Activated CD8-positive, alpha-beta memory T cell treated with anti-CD3 and anti-CD28 coated beads for 1 hour (primary cell): ENCODE measurements at places on chromosomes 5 and 9.

DNA sequence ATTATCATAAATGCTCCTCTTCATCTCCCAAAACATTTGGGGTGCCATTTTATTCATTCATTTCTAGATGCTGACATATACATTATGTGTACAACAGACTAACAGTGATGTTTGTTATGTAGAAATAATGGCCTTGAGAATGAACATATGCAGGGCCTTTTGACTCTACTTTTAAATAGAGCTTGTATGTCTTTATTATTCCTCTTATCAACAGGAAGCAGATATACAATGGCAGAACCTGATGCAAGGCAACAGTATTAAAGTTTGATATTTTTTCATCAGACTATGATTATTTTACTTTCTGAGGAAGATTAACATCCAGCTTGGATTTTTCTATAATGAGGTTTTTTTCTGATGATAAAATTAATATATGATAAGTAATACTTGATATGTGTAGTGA lies 44.1 kb downstream of the SNX18 start:
- no peak for DNase-seq

GRCh38 chr5:39422036-39422606 lies 2.7 kb downstream of the DAB2 start:
- no peak for DNase-seq

DNA sequence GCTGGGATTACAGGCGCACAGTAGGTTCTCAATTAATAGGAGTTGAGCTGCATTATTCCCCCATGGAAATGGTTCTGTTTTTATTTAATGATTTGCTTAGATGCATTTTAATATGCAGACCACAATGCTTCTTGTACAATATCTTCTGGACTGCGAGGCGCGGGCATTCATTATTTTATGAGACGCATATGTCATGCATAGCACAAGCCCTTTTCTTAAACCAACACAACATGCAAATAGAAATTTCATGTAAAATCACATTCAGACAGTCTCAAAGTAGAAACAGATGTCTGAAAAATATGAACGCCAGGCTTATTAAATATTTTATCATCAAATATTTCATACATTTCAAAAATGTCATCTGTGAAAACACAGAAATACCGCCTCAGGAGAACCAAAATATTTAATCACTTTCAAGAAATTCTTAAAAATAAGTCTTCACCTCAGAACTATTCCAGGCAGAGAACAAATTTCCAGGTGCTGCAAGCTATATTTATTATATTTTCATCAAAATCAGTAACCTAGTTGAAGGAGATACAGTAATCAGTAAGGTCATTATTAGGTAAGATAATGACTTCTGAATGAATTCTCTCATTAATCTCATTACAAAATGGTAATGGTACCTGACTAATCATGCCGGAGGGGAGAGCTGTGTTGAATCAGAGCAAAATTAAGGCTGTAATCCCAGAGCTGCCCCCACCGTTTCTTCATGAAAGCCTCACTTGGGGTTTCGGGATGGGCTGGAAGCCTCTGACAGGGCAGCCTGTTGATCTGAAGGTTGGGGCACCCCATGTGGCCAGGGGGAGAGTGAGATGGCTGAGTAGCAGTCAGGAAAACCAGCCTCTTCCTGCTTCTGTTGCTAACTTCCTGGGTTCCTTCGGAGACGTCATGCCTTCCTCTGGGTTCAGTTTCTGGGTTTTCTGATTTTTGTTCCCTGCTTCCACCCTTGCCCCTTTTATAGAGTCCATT lies 133.9 kb upstream of the ZNF618 start:
- DNase-seq: no peak

GRCh38 chr9:33103501-33104281 lies 27.2 kb upstream of the SMU1 start:
- DNase-seq: no peak

DNA sequence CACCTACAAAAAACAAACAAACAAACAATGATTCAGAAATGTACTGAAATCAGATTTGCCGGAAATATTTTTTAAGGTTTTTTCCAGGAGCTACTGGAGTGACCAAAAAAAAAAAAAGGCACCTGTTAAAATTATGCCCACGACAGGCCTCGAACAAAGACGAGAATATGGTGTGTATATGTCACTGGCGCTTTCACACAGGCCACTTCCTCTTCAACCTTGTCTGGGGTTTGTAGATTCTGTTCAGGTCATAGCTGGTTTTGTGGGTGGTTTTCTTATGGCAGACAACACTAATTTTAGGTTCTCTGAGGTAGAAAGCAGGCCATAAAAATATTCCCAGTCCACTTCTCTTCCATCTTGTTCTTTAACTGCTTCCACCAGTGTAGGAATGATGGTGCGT lies 7.0 kb downstream of the NDUFB6 start:
- DNase-seq: no peak

GRCh38 chr5:108315829-108316228 lies 66.1 kb downstream of the FBXL17 start:
- DNase-seq: no peak

- no peak for DNase-seq
Observed at GRCh38 chr5:156543348-156544145, 216.6 kb downstream of the SGCD start.

- no peak for DNase-seq
Observed at GRCh38 chr5:10521466-10522223, 42.2 kb upstream of the ANKRD33B start.

GRCh38 chr5:53110156-53110555 lies 599 bp upstream of the MOCS2 start:
- peak; percentile 5 for DNase-seq

- no peak for DNase-seq
Observed at GRCh38 chr5:142661143-142661542, 24.7 kb downstream of the FGF1 start.

GRCh38 chr5:96649681-96650540 lies 12.3 kb upstream of the CAST start:
- DNase-seq: no peak

DNA sequence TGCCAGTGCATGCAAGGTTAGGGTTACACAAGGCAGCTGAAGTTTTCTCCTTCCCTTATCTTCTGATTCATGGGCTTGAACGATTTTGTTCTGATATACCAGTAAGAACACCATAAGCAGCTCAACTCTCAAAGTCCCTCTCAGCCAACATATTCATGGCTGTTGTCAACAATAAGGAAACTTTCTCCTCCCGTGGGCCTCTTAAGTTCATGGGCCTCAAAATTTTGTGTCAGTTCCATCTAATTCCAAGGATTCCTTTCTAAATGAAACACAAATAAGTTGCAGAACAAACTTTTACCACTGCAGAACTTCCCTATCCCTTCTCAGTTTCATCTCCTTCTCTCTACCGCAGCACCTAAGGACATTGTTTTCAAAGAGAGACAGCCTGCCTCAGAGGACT lies 23.6 kb upstream of the CAST start:
- DNase-seq: no peak

GRCh38 chr5:142971303-142972013 lies 201.3 kb downstream of the ARHGAP26 start:
- DNase-seq: no peak

DNA sequence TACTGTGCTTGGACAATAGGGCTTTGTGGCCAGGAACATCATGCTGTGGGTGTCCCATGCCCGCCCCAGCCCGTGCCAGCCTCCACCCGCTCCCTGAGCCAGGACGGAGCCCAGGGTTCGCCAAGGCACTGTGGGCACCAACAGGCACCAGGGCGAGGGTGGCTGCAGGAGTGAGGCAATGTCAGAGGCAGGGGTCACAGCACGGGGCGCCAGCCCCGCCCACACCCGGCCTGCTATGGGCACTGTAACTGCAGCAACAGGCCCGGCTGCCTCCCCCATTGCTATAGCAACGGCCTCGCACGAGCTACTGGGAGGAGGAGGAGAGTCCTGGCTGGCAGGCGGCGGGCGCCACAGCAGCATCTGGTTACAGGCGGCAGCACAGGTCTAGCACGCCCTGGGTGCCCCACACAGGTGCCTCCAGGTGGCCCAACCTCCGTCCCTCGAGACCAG lies 2.5 kb downstream of the ABCA2 start:
- no peak for DNase-seq

- DNase-seq: no peak
Observed at GRCh38 chr5:96175090-96175489, 213.4 kb upstream of the ELL2 start.

DNA sequence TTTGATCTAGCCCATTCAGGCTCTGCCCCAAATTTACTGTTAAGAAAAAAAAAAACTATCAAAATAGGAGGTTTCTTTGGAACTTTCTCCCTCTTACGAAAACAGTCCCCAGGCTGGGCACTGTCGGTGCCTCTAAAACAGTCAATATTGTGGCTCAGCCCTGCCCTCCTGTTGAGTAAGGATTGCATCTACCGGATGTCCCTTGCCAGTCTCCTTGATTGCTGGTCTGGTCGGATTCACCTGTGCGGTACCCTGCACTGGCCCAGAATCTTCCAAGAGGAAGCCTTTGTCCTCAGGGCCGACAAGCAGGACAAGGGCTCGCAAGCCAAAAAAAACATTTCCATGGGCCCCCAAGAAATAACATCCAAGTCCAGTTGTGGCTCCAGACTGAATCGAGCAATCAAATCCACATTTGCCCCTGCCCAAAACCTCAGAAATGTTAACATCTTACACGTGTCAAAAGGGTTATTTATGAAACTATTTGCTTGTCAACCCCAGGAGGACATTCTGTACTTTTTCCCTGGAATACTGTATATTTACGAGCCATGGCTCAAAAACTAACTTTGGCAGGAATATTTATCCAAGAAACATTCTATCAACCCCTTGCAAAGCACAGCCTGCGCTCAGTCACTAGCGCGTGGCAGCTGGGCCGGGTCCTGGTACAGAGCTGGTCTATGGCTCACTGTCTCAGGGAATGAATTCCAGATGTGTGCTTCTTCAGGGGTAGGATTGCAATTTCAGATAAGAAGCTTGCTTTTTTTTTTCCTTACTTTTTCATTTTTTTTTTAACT lies 129.2 kb upstream of the ADRA1B start:
- DNase-seq: no peak

GRCh38 chr9:16217943-16218701 lies 652.3 kb downstream of the BNC2 start:
- DNase-seq: no peak

DNA sequence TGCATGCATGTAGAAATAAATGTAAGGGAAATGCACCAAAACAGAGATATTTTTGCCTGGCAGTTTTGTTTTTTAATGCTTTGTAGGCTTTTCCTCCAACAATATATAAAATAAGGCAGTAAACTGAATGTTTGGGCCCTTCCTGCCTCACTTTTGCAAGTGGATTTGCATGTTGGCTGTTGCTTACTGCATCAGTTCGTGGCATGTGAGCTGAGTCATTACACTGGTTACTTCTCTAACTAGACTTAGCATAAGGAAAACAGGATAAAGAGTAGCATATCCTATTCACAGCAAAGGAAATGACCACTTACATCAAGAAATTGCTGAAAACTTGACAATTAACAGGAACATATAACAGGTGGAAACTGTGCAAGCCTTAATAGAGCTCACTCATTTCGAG lies 113.4 kb downstream of the TLE1 start:
- no peak for DNase-seq

- DNase-seq: no peak
Observed at GRCh38 chr9:27059412-27059811, 49.6 kb upstream of the TEK start.

GRCh38 chr5:163578652-163579051 lies 73.2 kb downstream of the MAT2B start:
- DNase-seq: no peak

DNA sequence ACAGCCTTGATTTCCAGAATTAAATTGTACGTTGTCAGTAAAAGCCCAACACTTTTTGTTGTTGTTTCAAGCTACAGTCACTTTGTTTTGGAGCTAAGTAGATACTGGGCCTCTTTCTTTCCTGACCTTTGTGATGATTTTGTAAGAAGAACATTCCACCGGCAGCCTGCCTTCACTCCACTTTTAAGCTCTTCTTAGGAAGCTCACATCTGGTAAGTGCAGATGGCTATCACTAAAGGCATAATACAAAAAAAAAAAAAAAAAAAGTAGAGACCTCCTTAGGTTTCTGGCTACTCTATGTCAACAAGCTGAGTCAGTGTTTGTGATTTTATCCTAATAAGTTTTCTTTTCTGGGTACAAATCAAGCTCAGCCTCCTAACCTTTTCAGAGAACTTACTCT lies 1922.1 kb upstream of the WWC1 start:
- no peak for DNase-seq

DNA sequence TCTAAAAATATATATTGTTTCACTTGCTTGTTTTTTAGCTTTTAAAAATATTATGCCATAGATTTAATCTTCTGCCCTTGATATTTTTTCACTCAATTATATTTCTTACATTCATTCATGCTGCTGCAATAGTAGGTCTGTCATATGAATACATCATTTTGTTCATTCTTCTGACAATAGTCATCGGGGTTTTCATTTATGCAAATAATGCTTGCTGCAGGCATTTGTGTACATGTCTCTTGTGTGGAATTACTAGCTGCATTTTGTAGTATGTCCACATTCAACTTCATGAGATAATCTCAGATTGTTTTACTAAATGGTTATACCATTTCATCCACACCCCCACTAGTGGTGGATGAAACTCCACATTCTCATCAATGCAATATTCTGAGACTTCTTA lies 5.3 kb upstream of the PLPP1 start:
- no peak for DNase-seq

DNA sequence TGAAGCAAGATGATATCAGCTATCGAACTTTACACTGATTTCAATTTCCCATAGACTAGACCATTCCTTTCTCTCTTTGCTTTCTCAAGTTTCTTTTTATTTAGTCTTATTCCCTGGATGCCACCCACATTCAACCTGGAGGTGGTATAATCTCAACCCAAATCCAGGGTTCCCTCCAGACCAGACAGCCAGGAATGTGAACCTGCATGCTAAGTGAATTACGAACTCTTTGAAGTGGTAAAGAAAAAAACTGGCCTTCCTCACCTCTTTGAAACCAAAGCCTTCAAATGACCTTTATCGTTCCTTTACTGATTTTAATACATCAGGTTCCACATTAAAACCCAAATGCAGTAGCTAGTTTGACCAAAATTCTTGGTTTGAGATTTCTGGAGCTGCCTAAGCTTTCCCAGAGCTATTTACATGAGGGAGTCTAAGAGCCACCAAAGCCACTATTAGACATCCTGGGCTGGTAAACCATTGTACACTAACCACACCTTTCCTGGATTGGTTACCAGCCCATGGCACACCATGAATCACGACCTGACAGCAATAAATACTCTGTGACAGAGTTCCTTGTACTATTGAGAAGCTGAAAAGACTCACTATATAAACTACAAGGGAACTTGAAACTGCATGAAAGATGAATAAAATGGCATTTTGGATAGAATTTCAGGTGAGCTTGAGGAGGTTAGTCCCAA lies 323.7 kb downstream of the ADAMTS6 start:
- DNase-seq: no peak

DNA sequence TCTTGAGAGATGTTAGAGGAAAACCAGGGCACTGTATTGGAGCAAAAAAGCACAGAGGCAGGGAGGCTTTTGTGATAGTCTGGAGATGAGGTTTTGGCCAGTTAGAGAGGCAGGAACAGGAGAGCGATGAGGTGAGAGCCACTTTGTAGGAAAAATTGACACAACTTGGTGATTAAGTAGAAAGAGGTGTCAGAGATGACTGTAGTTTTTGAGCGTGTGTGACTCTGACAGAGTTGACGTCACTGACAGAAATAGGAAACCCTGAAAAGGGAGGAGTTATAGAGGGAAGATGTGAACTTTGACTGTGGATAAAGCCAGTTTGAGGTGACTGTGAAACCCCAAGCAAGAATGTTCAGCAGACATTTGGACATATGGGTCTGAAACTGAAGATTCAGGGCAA lies 15.7 kb downstream of the NFX1 start:
- no peak for DNase-seq
